ENCODE measurements at places on chromosomes 1 and 21. TPM values are rescaled to one million over a fixed set of nuclear protein-coding genes. Genes with fewer than 3 reads are reported as not detected.

Gene MRPL24
- 52.5 TPM for total RNA-seq

Gene C8B
- total RNA-seq: 0.14 TPM

DNA sequence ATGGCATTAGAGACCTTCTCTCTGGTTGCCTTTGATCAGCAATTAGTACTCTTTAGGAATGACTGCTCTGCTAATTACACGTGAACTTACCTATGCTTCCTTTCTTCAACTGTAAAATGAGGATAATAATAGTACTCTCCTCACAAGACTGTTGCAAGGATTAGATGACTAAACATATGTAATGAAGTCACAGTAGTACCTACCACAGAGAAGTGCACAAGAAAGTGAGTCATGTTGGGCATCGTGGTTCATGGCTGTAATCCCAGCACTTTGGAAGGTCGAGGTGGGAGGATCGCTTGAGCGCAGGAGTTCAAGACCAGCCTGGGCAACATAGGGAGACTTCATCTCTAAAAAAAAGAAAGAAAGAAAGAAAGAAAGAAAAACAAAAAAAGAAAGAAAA, 68.1 kb upstream of the AK4 start:
- no peak overlapping the region for H3K27ac ChIP-seq
- no peaks in the 10 kb centered on the region for H3K4me1 ChIP-seq
- H3K4me3 ChIP-seq: no peak overlapping the region
- no peak for DNase-seq
- H3K27me3 ChIP-seq: no peaks in the 10 kb centered on the region
- no peaks in the 10 kb centered on the region for H3K36me3 ChIP-seq

DNA sequence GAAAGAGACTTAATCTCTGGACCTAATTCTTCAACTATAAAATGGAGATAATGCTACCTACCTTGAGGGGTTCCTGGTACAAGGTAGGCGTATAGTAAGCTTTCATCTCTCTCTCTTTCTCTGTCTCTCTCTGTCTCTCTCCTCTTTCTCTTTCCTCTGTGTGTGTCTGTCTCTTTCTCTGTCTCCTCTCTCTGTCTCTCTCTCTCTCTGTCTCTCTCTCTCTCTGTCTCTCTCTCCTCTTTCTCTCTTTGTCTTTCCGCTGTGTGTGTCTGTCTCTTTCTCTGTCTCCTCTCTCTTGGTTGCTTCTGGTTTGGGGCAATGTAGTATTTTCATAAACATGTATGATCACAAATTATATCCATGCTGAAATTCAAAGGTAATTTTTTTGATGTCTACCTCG, 76.1 kb upstream of the UBE2U start:
- no peak for DNase-seq
- H3K27ac ChIP-seq: no peak overlapping the region
- H3K4me1 ChIP-seq: no peaks in the 10 kb centered on the region
- no peak overlapping the region for H3K4me3 ChIP-seq
- no peaks in the 10 kb centered on the region for H3K36me3 ChIP-seq

GRCh38 chr1:46490656-46491442, 1.2 kb downstream of the DMBX1 start:
- H3K36me3 ChIP-seq: no peaks in the 10 kb centered on the region
- H3K4me1 ChIP-seq: peaks cover 11% of the 10 kb centered on the region
- no peak for DNase-seq
- H3K27me3 ChIP-seq: no peaks in the 10 kb centered on the region

DNA sequence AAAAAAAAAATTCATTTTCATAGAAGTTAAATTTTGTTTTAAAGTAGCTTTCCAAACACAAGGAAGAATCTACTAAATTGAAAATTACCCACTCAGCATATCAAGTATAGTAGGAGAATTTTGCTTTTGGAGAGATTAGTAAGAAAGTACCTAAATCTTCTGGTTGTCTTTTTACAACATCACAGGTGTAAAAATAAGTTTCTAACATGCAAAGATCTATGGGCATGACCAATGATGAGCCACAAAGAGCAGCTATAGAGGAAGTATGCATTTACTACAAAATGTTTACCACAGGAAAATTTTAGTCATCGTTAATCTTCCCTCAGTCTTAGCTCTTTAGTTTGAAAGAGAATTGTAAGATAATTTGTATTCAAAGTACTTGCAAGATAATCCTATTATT, 28.1 kb downstream of the ANGPTL3 start:
- no peak overlapping the region for H3K4me3 ChIP-seq
- H3K4me1 ChIP-seq: no peaks in the 10 kb centered on the region
- H3K36me3 ChIP-seq: no peaks in the 10 kb centered on the region
- no peak for DNase-seq
- H3K27ac ChIP-seq: no peak overlapping the region
- no peaks in the 10 kb centered on the region for H3K27me3 ChIP-seq
